ENCODE measurements at places on chromosomes 12 and 14.

- DNase-seq = no peak
These were observed 9.6 kb upstream of the HSPB8 start for GRCh38 chr12:119169150-119169549.

DNA sequence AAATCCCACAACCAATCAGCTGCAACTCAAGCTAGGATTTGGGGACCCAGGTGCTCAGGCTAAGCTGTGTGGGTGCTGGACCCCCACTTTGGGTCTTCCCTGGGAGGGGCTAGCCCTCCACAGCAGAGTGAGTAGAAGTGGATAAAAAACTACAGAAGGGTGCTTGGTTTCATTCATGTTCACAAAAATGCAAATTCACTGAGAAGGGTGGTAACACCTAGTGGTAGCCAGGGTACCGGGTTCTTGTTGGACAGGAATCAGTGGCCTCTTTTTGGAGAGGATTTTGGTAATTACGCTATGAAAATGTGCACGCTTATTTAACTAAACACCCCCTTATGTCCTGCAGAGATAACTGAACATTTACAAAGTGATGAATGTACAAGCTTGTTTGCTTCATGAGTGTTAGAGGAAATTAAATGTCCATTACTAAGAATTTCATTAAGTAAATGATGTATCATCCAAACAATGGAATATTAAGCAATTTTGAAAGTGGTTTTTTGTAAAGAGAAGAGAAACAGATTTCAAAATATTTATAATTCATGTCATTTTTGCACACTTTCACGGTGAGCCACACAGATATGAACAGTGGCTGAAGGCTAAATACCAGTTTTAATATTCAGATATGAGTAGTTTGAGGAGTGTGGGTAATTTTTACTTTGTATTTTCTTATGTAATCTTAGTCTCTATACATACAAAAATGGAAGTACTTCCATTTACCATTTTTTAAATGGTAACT lies 78.3 kb downstream of the DDX51 start:
- no peak for DNase-seq

GRCh38 chr12:93571365-93571924 lies 1.0 kb upstream of the SOCS2 start:
- DNase-seq = peak; percentile 80

DNA sequence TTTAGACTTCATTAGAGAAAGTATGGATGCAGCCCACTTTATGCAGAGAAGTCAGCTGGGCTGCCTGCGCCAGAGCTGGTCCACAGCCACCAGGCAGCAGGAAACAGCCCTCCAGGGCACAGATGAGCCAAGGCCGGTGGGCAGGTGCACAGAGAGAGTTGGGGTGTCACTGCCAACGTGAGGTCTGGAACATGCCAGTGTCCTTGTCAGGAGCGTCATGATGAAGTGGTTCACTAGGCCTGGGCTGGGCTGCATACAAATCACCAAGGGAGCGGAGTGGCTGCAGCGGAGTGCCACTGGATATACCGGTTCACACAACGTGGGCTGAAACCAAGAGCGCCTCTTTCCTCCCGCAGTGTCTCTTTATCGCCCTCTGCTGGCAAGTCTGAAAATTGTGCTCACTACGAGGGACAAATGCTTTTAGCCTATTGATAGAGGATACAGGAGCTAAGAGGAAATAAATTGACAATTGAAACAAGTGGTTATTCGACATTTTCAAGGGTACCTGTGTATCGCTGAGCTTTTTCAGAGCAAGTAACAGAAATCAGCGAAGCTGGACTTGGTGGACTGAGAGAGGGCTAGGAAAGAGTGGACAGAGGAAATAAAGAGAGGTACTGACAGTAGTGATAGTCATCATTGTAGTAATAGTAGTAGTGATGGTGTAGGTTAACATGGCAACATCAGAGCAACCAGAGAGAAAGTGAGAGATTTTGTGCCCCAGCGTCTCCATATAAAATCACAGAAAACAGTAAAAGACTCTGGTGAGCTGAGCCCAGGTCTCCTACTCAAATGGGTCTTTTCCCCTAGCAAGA lies 52.0 kb upstream of the ITPR2 start:
- peak; percentile 71 for DNase-seq

DNA sequence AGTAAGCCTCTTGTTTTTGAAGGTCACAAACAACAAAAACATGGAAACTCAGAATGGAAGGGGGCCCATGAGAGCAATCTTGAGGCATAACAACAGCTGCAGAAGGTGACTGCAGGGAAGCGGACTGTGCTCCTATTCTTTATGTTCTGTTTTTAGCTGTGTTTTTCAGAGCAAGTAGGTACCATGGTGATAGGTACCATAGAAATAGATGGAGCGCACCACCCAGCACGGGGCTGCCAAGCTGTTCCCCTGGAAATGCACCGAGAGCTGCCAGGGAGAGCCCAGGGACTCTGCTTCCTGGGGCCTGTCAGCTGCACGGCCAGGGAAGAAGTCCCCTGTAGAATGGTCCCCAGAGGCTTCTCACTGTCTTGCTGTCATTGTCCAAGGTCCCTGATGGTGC lies 32.8 kb downstream of the DGLUCY start:
- no peak for DNase-seq

DNA sequence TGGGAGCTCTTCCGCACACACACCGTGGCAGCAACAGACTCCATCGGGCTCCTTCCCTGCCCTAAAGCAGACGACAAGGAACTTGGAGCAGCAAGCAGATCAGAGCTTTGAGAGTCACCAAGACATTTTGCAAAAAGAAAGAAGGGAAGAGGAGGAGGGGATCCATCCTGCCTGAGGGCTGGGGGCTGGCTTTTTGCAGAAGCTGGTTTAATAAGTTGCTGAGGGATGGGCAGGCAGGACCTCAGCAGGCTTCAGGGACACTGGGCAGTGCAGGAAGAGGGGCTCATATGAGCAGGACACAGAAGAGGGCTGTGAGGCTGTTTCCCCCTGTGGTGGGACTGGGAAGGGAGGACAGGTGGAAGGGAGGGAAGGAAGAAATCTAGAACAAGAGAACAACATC lies 133.4 kb upstream of the GSC start:
- DNase-seq = no peak
